ENCODE measurements at places on chromosomes 4 and X.

DNA sequence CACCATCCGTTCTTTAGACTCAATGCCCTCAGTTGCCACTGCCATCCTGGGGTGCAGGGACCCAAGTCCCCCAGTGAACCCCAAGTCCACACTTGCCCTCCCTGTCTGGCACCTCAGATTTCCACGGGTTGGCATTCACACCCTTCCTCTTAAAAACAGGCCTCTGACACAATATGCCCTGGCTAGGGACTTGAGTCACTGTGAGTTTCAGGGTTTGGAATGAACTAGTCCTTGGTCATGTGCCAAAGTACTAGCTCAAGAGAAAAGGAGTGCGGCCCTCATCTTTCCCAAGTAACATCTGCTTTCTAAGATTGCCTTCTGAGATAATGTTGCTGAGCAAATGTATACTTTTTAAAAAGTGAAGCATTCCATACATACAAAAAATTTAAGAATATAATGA, 134.0 kb downstream of the MID1 start:
- DNase-seq, result no peak

GRCh38 chrX:100895365-100896075, 21.4 kb upstream of the NOX1 start:
- DNase-seq, result no peak

DNA sequence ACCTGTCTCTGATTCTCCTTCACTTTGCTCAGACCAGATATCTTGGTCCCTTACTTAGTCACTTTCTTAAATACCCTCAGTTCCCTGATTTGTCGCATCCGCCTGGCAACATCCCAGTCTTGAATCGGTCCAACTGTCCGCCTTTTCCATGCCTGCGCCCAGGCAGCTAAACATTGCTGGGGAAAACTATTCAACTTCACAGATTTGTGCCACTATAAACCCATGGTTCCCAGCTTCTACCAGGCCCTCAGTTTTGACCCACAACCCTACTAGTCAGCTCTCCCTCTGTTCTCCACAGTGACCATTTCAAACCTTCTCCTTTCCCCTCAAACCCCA, 451 bp upstream of the FGD1 start:
- DNase-seq, result no peak

DNA sequence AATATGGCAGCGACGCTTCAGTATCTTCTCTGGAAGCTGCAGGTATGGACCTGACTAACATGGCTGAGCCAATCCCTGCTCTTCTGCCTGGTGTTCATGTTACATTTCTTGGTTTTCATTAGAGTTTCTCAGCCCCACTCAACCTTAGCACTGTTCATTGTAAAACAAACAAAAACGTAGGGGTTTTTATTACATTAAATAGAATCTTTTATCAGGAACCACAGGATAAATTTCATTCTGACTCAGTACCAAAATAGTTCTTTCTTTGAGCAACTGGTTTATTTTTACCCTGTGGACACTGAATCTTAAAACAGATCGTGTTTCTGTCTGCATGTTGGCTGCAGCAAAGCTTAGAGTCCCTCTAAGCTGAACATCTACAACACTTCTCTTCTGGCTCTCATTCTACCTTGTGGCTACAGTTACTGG, 27.1 kb downstream of the FHIP1A start:
- no peak for DNase-seq

DNA sequence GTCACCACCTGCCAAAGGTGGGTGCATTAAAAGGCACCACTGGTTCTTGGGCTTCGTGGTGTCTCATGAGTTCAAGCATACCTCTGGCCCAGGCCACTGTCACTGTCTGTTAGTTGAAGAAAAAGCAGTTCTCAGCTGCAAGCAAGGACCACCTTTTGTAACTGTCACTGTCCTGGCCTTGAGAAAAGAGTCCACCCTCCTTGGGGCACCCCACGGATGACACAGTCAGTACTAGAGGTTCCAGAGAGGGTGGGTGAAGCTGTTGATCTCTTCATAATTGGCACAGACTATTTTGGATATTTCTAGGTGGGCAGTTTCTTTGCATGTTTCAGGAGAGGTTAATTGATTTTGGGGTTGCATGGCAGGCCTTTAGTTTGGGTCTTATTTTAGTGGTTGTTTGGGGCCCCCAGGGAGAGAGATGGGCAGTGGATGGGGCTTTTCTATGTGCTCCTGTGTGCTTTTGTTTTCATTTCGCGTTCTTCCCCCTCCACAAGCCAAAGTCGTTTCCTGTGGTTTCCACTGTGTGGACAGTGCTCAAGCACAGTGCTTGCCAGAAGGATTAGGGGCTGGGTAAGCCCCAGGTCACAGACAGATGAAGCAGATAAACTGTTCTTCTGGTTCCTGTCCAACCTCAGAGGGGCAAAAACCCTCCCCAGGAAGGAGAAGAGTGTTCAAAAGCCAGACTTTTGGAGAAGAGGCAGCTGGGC, 156.2 kb upstream of the PPP1R2C start:
- no peak for DNase-seq

GRCh38 chrX:50613846-50614245, 143.2 kb upstream of the DGKK start:
- no peak for DNase-seq

- no peak for DNase-seq
These were observed 302.0 kb downstream of the SPRY1 start for GRCh38 chr4:123698556-123698955.

- no peak for DNase-seq
These were observed 12.9 kb upstream of the RAB33B start for GRCh38 chr4:139441029-139441428.

DNA sequence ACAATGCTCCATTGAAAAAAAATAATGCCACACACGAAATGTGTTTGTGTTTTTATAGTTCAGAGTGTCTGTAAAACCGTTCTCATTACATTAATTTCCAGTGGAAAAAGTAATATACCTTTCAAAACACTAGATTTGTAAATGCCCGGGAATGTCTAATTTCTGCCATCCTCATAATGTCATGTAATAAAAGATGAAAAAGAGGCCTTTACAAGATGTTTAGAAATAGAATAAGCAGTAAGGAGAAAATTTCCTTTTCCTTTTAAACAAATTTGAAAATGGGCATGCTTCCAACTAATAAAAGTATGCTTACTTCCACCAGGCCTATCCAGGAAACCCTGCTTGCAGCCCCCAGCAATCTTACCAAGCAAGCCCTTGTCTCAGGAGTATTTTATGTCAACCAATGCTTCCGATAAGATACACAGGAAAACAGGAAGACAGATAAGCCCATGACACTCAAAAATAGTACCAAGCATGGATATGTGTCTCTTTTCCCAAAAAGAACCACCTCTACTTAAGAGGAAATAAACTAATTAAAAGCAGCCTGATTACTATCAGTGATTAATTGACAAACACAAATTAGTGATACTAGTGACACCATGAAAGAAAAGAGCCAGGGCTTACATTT, 894.7 kb upstream of the INTU start:
- no peak for DNase-seq

DNA sequence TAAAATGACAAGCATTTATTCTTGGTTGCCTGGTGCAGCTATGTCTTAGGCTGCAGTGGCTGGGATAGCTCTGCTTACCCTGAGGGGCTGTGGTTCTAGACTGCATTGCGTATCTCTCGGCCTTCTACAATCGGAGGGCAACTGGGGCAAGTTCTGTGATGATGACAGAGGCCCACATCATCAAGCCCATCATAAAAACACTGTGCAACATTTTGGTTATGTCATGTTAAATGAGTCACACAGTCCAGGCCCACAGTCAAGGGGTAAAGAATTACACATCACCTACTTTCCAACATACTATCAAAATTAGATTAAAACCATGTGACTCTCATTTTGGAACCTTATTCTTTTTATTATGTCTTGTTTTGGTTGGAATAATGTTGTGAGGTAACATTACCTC, 120.2 kb upstream of the GUCY1A1 start:
- DNase-seq, result no peak

- no peak for DNase-seq
These were observed 345.8 kb upstream of the CASK start for GRCh38 chrX:42269186-42269585.

- DNase-seq, result no peak
These were observed 224.2 kb downstream of the RCHY1 start for GRCh38 chr4:75289914-75290582.

DNA sequence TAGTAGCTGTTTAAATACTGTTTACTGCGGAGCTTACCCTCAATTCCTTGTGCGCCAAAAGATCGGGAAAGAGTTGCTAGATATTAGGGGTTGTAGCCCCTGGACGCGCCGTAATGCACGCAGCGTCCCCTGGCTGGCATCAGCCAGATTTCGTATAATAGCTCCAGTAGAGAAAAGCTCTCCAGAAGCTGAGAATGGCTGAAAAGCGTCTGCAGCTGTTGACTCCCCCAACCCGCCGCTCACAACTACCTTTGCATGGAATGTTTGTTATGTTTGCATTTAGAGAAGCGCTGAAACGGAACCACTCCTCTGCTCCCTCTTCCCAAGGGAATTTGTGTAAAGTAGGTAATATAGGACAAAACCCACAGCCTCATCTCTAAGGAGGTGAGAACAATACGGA, 3.7 kb downstream of the DOCK11 start:
- no peak for DNase-seq

GRCh38 chrX:132433551-132433950, 55.3 kb downstream of the MBNL3 start:
- DNase-seq, result no peak

GRCh38 chr4:131304686-131305085, 1844.4 kb upstream of the PCDH10 start:
- no peak for DNase-seq

GRCh38 chr4:6548201-6548881, 26.6 kb upstream of the MAN2B2 start:
- no peak for DNase-seq

- no peak for DNase-seq
These were observed 39.8 kb downstream of the VCX3B start for GRCh38 chrX:8504451-8504850.

DNA sequence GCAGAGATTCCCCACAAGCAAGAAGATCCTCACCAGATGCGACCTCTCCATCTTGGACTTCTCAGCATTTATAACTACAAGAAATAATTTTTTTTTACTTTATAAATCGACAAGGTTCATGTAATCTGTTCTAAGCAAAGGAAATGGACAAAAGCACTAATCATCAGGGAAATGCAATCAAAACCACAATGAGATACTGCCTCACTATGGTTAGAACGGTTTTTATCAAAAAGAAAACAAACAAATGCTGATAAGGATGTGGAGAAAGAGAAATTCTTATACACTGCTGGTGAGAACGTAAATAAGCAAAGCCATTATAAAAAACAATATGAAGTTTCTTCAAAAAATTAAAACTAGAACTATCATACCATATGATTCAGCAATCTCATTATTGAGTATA, 1382.6 kb downstream of the ARAP2 start:
- no peak for DNase-seq

DNA sequence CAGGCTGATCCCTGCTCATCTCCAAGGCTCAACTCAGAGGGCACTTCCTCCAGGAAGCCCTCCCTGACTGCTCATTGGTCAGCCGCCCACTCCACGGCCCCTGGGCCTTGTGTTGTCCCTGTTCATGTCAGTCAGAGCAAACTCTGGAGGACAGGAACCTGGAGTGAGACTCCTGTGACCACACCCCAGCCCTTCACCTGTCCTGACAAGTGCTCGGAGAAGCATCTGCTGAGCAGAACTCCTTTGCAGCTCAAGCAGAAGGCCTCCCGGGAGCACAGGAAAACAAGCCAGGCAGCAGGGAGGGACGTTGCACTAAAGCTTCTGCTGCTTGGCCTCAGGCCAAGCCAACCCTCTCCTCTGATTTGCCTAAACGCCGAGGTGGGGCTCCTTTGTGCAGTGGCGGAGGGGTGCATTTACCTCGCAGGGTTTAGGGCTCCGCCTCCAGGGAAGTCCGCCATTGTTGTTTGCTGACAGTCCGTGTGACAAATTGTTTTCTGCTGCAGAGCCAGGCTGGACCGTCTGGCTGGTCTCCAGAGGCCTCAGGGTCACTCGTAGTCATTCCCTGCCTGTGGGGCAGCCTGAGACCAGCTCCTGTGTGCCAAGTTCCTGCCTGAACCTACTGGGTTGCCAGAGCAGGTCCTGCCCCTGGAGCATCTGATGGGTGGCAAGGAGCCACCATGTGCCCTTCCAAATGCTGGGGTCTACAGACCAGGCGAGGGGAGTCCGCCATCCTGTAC, 61.8 kb downstream of the C4orf50 start:
- DNase-seq, result no peak

DNA sequence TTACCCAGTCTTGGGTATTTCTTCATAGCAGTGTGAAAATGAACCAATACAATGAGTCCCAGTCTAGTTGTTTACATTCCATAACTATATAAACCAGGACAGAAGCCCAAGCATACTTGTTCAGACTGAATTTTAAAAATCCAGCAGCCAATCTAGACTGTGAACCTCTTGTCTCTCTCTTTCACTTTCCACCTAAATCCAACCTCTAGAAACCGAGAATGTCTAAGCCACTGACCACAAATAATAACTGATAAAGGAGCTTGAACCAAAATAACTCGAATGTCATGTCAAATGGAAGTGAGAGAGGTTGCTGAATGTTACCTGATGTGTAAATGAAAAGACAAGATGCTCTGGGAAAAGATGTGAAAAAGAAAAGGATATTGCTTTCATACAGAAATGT, 544.7 kb downstream of the NLGN4X start:
- DNase-seq, result no peak

- no peak for DNase-seq
These were observed 206.2 kb downstream of the CRLF2 start for GRCh38 chrX:1006156-1006730.

DNA sequence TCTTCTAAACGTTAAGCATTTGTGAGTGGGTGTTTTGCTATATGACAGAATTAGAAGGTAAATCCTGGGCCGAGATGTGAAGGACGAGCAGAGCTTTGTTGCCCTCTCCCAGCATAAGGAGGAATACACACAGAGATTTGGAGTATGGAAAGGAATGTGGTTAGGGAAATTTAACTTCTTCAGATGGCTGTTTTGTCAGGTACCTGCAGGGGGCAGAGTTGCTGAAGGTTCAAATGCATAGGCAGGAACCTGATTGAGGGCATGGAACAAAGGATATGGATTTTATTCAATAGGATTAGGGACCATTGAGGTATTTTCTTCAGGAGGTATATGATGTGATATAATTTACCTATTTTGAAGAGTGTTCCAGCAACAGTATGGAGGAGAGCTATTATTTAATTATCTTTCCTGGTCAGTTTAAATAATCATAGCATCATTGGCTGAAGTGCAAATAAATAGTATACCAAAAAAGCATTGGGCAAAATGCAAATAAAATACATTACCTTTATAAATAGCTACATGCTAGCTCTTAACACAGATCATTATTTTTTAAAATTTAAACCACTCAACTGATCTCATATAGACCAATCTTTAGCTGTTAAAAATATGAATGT, 143.6 kb downstream of the SLIT2 start:
- peak; percentile 7 for DNase-seq
